Renal cortical epithelial cell (primary cell): ENCODE measurements at places on chromosomes 1 and 21.
A peak's percentile ranks its signal among the peaks of the same experiment; 100 is the strongest.

DNA sequence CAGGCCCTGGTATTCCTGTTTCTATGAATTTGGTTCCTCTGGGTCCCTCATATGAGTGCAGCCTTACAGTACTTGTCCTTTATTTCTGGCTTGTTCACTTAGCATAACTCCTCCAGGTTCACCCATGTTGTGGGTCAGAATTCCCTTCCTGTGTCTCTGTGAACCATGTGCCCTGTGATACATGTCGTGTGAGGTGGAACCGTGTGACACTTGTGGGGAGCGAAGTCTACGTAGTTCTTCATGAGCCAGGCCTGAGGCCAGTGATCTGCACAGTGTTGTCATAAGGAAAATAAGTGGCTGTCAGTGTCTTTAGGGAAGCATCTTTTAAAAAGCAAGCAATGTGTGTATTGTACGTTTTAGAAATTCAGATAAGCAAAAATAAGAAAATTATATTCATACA lies 122.8 kb downstream of the GALNT2 start:
- no peak for DNase-seq

DNA sequence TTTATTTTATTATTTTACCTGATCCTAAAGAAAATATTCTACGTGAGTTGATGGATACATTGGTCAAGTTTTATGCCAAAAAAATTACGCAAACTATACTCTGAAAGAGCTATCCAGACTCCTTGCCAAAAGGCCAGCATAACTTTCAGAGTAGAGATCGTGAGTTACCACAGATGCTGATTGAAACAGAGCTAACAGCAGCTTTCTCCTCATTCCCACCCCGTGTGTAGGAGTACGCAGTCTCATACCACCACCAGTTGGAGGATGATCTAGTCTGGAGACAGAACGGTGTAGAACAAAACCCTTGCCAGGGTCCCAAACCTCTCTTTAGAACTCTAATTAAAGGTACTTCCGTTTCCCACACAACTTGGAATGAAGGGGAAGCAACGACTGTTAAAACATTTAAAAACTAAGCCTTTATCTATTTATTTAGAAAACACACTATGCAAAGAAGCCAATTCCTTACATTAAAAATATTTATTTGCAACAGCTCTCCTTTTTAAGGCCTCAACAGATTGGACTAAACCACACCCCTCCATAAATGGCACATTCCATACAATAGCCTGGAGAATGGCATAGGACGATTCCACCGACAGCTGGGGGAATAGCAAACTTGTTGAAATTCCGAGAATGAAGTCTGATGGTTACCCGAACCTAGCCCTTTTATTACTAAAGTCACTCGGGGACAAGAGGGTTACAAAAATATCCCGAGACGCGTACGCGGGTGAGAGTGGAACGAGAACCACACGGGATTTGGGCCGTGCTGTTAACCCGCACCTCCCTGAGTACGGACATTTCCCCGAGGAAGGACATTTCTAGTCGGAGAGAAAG lies 1.4 kb downstream of the NUCKS1 start:
- DNase-seq, result peak; percentile 60

GRCh38 chr1:233828480-233828879 lies 76.0 kb upstream of the SLC35F3 start:
- DNase-seq, result no peak

GRCh38 chr1:230825761-230826160 lies 42.6 kb downstream of the C1orf198 start:
- no peak for DNase-seq

DNA sequence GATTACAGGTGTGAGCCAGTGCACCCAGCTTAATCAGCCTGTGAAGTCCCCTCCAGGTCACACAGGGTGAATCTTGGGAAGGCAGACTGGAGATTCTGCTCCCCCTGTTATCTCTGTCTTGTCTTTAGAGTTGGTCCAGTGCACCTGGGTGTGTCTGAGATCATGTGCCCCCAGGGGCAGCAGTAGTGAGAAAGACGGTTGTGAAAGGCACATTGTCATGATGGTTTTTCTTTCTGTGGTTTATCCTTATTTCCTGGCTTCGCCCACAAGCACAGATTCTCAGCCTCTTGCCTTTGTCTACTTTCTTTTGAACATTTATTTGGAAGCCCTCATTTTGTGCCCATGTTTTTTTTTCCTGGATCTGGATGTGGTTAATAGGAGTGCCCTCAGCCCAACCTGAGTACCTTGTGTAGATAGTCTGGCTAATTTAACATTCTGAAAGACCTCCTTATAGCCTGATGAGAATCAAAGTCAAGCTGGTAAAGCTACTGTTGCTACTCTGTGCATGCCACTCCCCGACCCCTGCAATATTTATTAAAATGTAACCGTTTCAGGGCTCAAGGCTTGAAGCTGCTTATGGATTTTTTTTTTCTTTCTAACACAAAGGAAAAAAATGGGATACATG lies 23.7 kb downstream of the UCK2 start:
- DNase-seq, result peak; percentile 74

- no peak for DNase-seq
These were observed 131.6 kb downstream of the AJAP1 start for GRCh38 chr1:4786055-4786454.

GRCh38 chr1:187092104-187092503 lies 263.4 kb downstream of the PLA2G4A start:
- no peak for DNase-seq

DNA sequence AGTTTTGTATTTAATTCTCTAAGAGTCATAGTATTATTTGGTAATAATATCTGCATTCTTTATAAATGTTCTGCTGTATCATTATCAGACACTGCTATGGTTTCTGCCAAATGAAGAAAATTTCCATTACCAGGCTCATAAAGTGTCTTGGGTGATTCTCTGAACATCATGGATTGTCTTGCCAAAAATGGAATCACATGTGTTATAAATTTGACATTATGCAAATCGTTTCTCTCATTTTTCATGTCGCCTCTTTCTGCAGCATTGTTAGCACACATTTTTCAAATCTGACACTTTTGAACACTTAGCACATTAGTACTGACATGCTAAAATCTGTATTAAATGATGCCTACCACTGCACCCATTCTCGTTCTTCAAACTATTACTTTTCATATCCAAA lies 74.2 kb upstream of the NEK7 start:
- DNase-seq, result no peak

DNA sequence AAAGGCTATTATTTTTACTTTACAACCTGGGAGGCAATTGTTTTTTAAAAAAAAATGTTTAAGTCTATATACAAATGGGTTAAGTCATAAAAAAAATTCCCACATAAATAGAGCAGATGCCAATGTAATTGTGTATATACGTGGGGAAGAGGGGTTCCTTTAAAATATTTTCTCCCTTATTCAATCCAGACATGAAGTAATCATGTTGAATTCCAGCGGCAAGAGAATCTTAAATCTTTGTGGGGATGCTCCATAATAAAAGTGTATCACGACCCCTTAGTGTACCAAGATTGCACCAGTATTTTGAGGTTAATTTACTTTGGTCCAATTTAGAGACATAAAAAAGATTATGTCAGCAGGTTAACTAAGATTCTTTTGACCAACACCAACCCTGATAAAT lies 62.1 kb downstream of the ARID4B start:
- DNase-seq, result no peak

DNA sequence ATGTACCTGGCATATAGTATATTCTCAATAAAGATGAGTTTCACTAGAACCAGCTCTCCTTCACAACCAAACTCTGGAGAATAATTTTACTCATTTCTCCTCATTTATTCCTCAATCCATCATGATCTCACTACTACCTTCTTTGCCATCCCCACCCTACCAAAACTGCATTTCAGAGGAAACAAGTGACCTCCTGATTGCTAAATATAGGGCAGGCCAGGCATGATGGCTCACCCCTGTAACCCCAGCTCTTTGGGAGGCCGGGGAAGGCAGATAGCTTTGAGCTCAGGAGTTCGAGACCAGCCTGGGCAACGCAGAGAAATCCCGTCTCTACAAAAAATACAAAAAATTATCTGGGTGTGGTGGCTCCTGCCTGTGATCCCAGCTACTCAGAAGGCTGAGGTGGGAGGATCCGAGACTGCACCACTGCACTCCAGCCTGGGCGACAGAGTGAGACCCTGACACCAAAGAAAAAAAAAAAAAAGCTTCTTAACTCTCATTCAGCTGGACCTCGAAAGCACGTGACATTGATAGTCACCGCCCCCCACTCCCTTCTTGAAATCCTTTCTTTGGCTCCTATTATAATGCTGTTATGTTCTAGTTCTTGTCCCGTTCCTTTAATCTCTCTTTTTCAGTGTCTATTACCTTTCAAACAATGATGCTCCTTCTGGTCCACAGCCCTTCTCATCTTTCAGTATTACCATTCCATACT lies 2.1 kb downstream of the TESK2 start:
- no peak for DNase-seq

DNA sequence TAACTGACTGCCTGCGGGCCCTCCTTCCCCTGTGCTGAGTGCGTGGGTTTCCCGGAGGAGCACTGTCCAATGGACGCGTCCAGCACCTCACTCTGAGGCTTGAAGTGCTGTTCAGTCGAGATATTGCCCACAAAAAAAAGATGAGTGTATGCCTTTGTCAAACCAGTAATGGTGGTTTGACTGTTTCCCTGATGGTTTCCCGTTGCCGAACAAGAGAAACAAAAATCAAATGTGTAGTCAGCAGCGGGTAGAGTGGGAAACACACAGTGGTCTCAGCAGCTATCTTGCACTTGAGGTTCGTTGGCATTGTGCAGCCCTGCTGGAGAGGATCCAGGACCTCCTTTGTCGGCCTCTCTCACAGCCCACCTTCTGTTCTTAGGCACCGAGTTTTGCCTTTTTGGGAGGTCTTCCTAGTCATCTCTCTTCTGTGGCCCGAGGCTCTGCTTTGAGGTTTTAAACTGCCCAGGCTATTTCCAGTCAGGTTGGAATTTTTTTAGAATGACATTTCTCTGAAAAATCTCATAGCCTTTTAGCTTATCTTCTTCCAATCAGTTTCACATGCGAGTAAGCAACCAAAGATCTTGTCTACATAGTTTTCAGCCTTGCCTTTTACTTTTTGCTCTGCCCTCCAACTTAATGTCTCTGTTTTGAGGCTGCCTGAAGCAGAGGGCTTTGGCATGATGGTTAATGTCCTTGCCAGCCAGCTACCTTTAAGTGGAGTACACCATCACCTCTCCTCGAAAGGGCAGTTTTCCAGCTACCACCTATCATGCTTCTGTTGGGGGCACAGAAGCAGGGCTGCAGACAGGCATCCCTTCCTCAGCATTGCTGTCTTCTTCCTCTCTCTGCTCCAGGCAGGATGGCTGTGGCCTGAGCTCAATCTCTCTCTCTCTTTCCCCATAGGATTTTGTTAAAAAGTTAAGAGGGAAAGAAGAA lies 132.3 kb downstream of the URB2 start:
- DNase-seq, result no peak

DNA sequence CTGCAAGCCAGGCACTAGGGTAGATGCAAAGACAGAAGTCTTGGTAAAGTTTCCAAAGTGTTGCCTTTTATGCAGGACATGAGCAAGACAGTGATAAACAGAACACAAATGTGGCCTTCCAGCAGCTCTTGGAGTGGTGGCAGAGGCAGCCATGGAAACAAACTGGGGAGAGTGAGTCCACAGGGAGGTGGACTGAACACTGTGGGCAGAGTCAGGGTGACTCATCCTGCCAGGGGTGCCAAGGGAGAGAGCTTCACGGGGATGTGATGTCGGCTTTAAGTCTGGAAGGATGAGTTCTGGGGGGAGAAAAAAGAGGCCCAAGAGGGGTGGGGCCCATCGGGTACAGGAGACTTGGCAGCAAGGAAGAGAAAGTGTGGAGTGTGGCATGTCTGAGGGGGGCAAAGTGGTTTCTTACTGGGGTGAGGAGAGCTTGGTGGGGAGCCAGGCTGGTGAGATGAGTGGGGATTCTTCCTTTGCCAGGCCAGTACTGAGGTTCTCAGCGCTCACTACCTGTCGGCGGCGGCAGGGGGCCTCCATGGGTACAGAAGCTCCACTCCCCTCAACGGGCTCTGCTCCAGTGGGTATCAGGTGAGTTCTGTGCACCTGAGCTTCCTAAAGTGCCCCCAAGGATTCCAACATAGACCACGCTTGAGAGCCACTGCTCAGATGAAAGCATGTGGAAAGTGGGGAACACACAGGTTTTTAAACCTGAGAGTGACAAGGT lies 41.8 kb downstream of the KIAA0040 start:
- peak; percentile 60 for DNase-seq

DNA sequence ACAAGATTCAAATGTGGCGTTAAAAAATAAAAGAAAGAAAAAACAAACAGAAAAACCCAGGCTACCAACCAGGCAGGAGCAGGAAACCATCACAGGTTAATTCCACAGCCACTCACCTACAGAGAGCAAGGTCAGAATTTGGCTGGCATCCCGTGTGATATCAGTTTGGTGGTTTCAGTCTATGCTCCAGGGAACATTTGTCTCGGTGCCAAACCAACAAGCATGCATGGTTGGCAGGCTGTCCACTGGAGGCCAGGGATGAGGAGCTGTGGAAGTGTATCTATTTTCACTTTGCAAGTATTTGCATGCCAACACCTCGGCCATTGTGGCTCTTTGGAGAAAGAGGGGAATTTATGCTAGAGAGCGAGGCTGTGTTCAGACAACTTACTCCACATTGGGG lies 53.1 kb upstream of the PROX1 start:
- DNase-seq, result peak; percentile 83

DNA sequence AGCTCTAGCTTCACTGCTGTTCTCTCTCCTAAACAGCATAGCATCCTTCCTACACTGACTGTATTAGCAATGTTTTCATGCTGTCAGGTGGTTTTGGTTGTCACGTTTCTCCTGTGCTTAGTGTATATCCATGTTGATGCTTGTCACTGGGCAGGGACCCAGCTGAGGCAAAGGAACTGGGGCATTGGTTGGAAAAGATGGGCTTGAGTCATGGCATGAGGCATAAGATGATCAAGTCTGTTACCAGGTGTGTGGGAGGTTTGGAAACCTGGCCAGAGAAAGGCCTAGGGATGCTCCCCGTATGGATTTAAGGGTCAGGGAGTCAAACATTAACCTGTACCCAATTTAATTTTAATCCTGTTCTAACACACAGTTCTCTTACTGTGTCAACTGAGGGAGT lies 69.6 kb downstream of the OSBPL9 start:
- DNase-seq, result peak; percentile 27

GRCh38 chr1:25867210-25867991 lies 8.1 kb downstream of the PAQR7 start:
- DNase-seq, result peak; percentile 96

DNA sequence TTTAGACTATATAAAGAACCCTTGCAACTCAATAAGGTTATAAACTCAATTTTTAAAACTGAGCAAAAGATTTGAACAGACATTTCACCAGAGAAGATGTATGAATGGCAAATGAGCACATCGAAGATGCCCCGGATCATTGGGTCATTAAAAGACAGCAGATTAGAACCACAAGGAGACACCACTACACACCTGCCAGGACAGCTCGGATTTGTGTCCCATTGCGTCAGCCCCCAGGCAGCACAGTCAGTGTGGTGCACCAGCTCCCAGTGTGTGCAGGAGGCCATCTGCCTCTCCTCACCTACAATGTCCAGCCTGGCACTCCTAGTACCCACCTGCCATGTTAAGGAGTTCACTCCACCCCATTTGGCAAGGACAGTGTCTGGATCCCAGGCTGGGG lies 61.1 kb upstream of the LRP8 start:
- no peak for DNase-seq

- no peak for DNase-seq
These were observed 12.3 kb upstream of the RASSF5 start for GRCh38 chr1:206495011-206495461.

GRCh38 chr1:18249631-18250030 lies 142.0 kb downstream of the IGSF21 start:
- no peak for DNase-seq
